ENCODE measurements at places on chromosomes 1 and 21.

DNA sequence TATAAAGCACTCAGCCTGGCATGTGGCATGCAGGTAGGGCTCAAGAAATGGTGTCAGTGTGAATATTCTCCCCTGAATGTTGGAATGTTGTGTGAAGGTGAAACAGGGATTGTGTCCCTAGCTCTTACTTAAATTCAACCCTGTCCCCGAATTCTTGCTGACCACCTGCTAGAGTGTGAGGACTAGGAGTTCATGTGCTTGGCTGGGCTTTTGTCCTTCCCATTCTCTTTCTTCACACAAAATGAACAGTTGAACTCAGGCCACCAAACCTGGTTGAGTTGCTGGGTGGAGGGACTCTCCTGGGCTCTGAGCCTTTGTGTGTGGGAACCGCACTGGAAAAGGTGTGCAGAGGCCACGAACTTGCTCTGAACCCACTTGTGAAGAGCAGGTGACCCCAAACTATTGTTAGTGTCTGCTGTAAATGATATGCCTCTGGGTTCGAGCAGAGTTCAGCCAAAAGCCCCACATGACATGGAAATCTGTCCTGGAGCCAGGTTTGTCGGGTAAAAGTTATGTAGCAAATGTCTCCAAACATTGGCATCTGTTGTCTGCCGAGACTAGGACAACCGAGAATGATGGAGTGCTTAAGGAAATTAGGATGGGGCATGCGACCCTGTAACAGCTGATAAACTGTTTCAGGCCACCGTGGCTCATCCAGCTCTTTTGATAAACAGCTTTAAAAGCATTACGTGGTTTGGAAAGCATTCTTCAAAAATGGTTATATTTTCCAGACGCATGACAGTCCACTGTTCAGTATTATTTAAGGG lies 144.2 kb downstream of the DHRS3 start:
- DNase-seq: no peak

- no peak for DNase-seq
Measured at GRCh38 chr1:55347866-55348265, 132.7 kb upstream of the USP24 start.

- DNase-seq: no peak
Measured at GRCh38 chr1:106526650-106527049, 529.8 kb upstream of the PRMT6 start.

DNA sequence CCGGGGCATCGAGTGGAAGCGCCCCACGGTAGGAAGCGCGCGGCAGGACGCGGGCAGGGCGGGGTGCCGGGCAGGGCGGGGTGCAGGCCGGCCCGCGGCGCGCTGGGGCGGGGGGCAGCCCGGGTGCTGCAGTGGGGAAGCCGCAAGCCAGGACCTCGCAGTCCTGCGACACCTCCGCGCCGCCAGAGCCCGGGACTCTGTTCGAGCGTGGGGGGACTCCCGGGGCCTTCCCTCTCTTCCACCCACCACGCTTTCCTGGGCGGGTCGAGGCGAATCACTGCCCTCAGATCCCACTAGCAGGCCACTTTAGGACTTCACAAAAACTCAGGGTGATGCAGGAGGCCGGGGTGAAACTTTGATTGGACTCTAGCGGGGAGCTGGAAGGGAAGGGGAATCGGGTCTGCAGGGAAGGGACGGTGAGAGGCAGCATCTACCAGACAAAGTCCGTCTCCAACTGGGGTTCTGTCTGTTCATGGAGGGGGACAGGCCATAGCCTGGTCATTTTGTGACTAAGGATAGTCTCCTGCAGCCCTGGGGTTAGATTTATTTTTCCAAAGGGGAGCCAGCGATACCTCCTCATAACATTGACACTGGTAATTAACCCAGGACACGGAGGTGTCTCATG lies 623 bp downstream of the CAPN2 start:
- no peak for DNase-seq

DNA sequence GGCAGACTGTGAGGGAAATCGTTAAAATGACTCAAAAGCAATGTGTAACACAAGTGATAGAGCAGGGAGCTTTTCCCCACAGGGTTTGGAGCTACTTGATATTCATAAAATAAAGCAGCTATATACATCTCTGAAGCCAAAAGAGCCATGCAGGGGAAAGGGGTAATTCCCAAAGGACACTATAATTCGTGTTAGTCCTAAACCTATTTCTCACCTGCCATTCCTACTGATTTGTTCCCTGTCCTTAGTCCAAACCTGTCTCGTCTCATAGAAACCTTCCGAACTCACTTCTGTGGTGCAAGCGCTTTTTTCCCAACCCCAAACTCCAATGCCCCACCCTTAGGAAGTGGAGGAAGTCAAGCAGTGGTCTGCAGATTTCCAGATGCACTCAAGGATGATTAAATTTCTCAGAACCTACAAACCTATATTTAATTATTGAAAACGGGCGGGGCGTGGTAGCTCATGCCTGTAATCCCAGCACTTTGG lies 946 bp upstream of the HNRNPR start:
- no peak for DNase-seq

DNA sequence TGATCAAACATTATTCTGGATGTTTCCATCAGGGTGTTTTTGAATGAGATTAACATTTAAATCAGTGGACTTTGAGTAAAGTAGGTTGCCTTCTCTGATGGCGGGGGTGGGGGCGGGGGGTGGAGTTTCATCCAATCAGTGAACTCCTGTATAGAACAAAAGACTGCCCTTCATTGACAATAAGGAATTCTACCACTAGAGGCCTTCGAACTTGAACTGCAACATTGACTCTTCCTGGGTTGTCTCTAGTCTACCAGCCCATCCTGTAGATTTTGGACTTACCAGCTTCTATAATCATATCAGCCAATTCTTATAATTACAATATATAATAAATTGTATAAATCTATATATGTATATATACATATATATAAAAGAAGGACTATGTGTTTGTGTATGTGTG lies 520.4 kb upstream of the CXADR start:
- peak; percentile 34 for DNase-seq

- no peak for DNase-seq
Measured at GRCh38 chr1:19055001-19055400, 98.5 kb upstream of the IFFO2 start.

GRCh38 chr21:25582888-25583287 lies 24.4 kb downstream of the MRPL39 start:
- no peak for DNase-seq

- DNase-seq: no peak
Measured at GRCh38 chr1:8004803-8005573, 21.1 kb downstream of the ERRFI1 start.

DNA sequence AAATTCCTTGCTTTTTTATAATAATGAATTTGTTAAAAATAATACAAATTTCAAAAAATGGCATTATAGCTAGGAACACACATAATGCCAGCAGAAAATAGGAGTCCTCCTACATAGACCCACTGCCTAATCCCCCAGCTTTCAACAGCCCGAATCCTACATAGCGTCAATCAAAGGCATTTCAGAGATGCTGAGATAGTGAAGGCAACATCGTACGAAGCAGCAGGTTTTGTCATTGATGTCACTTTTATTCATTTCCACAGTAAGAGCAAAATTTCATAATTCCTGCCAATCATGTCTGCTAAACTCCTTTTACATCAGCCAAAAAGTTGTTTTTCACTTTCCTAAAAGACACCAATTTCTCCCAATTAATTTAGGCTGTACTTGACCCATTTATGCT lies 94.1 kb downstream of the GREM2 start:
- no peak for DNase-seq

- no peak for DNase-seq
Measured at GRCh38 chr1:242546849-242547729, 22.6 kb upstream of the PLD5 start.

- no peak for DNase-seq
Measured at GRCh38 chr1:27392778-27393635, 585 bp downstream of the GPR3 start.

DNA sequence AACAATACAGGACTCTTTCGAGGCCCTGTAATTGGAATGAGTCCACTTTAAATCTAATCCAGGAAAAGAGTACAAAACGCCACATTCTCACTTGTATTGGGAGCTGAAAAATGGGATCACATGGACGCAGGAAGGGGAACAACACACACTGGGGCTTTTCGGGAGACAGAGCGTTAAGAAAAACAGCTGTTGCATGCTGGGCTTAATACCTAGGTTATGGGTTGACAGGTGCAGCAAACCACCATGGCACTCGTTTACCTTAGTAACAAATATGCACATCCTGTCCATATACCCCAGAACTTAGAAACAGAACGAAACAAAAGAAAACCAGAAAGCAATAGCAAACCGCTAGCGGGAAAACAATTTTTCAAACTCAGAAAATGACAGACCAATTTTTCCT lies 1532.7 kb upstream of the TPTE start:
- DNase-seq: no peak

GRCh38 chr1:236494586-236495466 lies 29.0 kb upstream of the LGALS8 start:
- DNase-seq: no peak

DNA sequence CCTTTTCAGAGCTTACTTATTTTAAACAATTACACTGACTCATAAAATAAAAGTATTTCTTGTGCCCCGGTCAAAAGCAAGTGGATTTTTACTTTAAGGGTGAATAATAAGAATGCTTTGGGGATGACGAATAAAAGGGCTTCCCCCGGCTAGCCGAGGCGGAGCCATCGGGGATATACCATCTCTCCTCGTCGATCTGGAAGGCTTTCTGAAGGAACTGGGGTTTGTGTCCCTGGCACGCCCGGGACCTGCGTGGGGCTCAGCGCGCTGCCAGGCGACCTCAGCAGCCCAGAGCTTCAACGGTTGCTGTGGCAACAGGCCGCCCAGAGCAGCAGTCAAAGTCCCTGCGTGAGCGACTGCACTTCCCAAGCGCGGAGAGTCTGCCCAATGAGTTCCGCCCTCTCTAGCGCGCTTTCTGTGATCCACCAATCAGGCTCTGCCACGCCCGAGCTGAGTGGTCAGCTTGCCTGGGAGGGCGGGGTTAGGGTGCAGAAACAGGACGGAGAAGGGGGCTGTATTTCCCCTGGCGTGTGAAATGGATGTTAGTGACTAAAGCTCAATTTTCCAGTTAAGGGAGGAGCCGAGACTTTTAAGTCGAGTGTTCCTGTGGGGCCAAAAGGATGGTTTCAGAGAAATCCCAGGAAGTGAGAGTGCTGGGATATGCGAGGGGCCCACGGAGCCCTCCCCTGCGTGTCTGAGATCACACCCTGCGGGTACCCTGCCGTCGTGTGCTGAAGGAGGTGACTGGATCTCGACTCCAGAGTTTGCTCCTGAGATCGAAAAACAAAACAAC lies 33.0 kb upstream of the MGST3 start:
- DNase-seq: peak; percentile 98

GRCh38 chr1:174469687-174470086 lies 21.9 kb downstream of the GPR52 start:
- DNase-seq: no peak

DNA sequence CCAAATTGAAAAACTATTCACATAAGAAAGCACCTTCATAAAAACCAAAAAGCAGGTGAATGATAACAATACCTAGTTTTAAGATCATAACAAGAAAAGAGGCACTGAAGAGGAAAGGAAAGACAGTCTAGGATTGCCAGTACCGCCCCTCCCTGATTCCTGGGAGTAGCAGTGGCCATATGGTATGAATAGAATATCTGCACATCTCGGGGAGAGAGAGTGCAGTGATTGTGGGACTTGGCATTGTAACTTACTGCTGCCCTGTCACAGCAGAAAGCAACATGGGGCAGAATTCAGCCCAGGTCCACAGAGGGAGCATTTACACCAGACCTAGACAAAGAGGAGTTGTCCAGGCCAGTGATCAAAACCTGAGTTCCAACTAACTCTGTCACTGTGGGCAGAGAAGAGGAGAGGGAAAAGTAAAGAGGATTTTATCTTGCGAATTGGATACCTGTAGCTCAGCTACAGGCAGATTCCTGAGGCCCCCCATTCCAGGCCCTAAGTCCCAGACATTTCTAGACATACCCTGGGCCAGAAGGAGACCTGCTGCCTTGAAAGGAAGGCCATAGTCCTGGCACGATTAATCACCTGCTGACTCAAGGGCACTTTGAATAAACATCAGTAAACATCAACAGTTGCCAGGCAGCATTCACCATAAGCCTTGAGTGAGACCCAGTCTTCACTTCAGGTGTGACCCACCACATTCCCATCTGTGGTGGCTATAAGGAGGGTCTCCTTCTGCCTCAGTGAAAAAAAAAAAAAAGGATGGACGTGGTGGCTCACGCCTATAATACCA lies 397.5 kb downstream of the TGFB2 start:
- DNase-seq: no peak

- DNase-seq: no peak
Measured at GRCh38 chr1:20717452-20718342, at the start of gene KIF17. Gene KIF17, minus strand, starts transcription at chr1:20718007. Its CDS starts 301 bp downstream, at chr1:20717706.

DNA sequence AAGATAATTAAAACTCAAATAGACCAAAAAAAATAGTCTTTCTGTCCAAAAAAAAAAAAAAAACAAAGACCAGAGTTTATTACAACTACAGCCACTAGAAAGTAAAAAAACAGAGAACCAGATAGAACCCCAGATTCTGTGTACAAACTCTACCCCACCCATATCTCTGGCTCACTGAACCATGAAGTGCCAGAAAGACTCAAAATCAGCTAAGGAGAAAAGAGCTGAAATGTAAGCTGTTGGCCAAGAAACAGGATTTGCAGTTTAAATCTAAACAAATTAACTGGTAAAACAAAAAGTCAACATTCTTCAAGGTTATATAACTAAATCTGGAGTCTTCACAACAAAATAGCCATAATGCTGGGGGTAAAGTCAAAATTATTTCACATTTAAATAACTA lies 278.9 kb downstream of the SEC16B start:
- DNase-seq: no peak

DNA sequence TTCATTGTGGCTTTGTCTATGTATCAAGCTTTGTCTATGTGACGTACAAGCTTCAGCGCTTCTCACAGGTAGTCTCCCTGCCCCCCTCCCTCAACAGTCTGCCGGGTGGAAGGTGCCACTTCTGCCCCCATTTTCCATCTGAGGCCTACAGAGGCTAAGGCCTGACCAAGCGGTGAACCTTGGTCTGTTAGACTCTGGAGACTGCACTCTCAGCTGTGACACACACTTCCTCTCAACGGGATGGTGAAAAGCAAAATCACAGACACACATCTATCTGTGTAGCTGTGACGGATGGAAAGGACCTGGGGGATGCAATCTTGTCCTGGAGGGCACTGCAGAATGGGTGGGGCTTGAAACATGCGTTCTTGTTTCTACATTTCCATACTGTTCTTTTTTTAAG lies 152.9 kb upstream of the EDN2 start:
- no peak for DNase-seq

DNA sequence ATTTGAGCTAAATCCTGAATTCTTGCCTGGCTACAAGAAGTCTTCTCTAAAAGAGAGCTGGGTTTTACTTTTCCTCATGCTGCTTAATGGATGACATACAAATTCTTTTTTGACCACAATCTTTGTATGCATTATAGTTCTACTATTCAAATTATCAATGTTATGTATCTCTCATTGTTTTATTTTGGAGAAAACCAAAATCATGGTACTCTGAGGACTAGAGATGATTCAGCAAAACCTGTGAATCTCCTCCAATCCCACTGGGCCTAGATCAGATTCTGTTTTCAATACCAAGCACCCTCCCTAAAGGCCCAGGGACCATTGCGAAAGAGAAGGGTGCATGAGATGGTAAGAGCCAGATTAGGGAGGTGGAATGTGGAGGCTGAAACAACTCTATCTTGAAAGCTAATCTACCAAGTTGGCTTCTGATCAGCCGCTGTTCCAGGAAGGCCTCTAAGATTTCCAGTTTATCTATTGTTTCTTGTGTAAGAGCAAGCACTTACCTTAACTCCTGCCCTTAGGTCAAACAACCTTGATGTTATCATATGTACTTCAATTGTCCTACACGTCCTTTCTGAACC lies 547.2 kb downstream of the PLPP3 start:
- DNase-seq: no peak

GRCh38 chr1:77876884-77877283 lies 11.5 kb upstream of the NEXN start:
- no peak for DNase-seq

GRCh38 chr1:233707880-233708815 lies 94.2 kb downstream of the KCNK1 start:
- DNase-seq: no peak

Measured in NAMALWA (cell line).